Upper lobe of left lung (tissue), 6 donors: ENCODE measurements at places on chromosomes 7 and 10. TPM values are rescaled to one million over a fixed set of nuclear protein-coding genes. Genes with fewer than 3 reads are reported as not detected.

ASIC3 gene
- 3.3 TPM for total RNA-seq

TFEC gene
- 26.6 TPM for total RNA-seq

AGMO gene
- total RNA-seq: not detected

OR6V1 gene
- not detected for total RNA-seq

DGKB gene
- total RNA-seq: not detected

GPR15LG gene
- total RNA-seq: not detected

STOX1 gene
- 4.2 TPM for total RNA-seq

ZNF804B gene
- total RNA-seq: not detected

ACTR3C gene
- 18.1 TPM for total RNA-seq

CLCN1 gene
- not detected for total RNA-seq

AFAP1L2 gene
- total RNA-seq: 6.9 TPM

RSU1 gene
- total RNA-seq: 47.6 TPM

FBH1 gene
- 62.4 TPM for total RNA-seq

FEZF1 gene
- total RNA-seq: not detected

GSTO2 gene
- 4.0 TPM for total RNA-seq

KCTD7 gene
- 13.3 TPM for total RNA-seq

NRCAM gene
- total RNA-seq: 23.0 TPM

CAV1 gene
- 207 TPM for total RNA-seq

SPDYE1 gene
- total RNA-seq: not detected

DDC gene
- 1.6 TPM for total RNA-seq

UBE3C gene
- total RNA-seq: 43.7 TPM

ZNF438 gene
- total RNA-seq: 13.5 TPM

SHLD2 gene
- total RNA-seq: 30.1 TPM

VGF gene
- total RNA-seq: 0.33 TPM

FGL2 gene
- 4.2 TPM for total RNA-seq

SYNPO2L gene
- total RNA-seq: 0.54 TPM

ERVW-1 gene
- 0.20 TPM for total RNA-seq

NOS3 gene
- 3.1 TPM for total RNA-seq

PTPN12 gene
- 137 TPM for total RNA-seq
